Pancreas (tissue), 10 donors: ENCODE measurements at places on chromosomes 2 and 18. TPM values are rescaled to one million over a fixed set of nuclear protein-coding genes. Genes with fewer than 3 reads are reported as not detected.

DNA sequence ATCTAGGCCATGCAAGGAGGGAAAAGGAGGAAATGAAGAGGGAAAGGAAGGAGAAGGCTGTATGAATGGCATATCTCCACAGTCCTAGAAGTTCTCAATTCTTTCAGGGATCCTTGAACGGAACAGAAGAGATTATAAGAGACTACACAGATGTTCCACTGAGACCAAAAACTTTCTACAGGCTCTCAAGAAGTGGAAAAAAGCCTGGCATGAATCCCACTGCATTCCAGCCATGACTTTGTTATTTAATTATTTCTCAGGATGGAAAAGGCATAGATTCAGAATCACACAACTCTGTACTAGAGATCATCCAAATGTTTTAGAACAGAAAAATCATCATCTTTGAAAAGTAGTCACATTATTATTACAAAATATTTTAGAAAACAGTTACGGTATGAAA is 131.7 kb upstream of the CDH20 start:
- DNase-seq: no peak

DNA sequence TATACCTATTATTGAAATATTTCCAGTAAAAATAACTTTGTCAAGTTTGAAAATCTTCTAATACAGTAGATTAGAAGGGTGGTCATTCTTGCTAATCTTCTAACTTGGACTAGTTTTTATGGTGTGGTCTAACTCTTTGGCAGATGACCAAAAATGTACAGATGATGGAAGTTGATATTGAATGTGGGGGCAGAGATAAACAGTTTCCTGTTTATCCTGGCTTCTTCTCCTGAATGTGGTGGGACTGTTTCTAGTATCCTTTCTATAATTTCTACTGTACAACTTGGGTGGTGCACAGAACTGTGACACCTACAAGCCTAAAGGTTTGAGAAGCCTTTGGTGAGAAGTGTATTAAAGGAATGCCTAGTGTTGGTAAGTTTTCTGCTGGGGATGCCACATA is 178.7 kb downstream of the PDE11A start:
- no peak for DNase-seq

- no peak for DNase-seq
Measured at GRCh38 chr18:12377556-12378197, 650 bp upstream of the AFG3L2 start.

- no peak for DNase-seq
Measured at GRCh38 chr18:79640064-79640672, 39.4 kb upstream of the CTDP1 start.

DNA sequence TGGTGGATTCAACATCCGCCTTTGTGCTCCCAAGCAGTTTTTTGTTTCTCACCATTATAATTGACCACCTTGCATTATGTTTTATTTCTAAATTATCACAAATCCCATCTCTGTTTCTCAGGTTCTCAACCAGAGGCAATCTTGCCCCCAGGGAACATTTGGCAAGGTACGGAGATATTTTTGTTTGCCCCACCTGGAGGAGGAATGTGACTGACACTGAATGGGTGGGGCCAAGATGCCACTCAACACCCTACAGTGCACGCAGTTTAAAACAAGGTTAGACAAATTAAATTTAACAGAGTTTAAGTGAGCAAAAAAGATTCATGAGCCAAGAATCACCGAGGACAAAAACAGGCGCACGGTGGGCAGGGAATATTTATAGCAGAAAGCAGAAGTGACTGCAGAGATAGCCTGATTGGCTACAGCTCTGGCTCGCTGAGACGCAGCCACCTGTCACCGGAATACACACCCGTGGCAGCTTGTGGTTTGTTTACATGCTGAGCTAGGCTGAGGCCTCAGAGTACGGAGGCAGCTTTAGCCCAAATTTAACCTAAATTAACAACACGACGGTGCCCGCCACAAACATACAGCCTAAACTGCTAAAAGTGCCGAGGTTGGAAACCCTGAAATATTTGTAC is 150.0 kb upstream of the ALKAL2 start:
- no peak for DNase-seq

The GALR1 gene
- 0.03 TPM for total RNA-seq

The MC2R gene
- total RNA-seq: not detected

The HNMT gene
- 23.3 TPM for total RNA-seq
